Astrocyte (in vitro differentiated cells and primary cell): ENCODE measurements at places on chromosomes 12 and 14. TPM values are rescaled to one million over a fixed set of nuclear protein-coding genes. Genes with fewer than 3 reads are reported as not detected.

DNA sequence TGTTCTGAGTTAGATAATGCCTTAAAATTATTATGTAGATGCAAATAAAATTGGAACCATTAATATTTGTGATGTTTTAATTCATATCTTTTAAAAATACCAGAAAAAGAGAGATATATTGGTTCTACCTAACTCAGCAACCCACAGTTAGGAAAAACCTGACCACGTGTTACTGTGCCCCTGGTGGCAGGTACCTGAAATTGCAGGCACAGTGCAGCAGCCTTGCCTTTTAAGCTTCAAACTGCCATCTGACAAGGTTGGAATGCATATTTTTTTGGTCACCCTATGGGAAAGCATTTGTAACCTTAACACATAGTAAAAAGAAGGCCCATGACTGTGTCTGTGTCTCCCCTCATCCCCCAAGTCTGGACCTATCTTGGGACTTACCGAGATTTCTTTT, 109.4 kb upstream of the NOS1 start:
- H3K27ac ChIP-seq, result no peak overlapping the region
- H3K4me1 ChIP-seq, result no peaks in the 10 kb centered on the region
- no peaks in the 10 kb centered on the region for H3K36me3 ChIP-seq
- DNase-seq, result no peak
- H3K27me3 ChIP-seq, result peaks cover 2% of the 10 kb centered on the region

- no peak overlapping the region for H3K27ac ChIP-seq
- no peak overlapping the region for H3K4me3 ChIP-seq
- H3K36me3 ChIP-seq, result peaks cover 41% of the 10 kb centered on the region
- H3K27me3 ChIP-seq, result no peaks in the 10 kb centered on the region
- no peak for DNase-seq
- no peaks in the 10 kb centered on the region for H3K4me1 ChIP-seq
Measured at GRCh38 chr12:111488798-111489197, 83.1 kb downstream of the SH2B3 start.

DNA sequence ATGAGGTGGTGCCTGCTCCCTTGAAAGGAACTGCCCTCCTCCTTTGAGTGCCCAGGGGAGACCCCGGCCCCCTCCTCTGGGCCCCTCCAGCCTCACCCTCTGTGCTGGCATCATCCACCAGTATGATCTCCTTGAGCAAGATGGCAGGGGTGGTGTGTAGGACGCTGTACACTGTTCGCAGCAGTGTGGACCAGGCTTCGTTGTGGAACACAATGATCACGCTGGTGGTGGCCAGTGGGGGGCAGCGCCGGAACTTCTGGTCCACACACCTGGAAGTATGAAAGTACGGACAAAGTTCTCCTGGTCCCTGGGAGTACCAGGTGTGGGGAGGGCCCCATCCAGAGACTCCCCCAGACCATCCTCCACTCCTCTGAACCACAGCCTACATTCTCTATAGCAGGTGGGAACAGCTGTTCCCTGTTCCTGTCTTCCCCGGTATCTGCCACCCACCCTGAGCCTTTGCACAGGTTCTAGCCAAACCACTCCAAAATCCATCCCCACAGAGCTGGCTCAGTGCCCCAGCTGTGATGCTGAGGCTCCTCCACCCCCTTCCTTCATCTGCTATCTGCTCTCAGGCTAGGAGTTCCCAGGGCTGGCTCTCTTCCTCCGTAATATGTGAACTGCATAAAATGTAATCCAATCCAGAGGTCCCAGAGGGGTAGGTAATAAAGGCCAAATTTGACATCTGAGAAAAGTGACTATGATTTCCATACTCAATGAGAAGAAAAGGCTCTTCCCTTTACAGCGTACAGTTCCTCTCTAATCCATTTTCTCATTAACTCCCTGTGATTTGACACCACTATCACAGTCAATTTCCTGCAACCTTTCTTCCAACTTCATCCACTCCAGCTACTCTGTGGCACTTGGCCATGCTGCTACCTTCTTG, 13.9 kb downstream of the GALNT6 start:
- no peaks in the 10 kb centered on the region for H3K27me3 ChIP-seq
- no peak overlapping the region for H3K27ac ChIP-seq
- no peak for DNase-seq
- H3K36me3 ChIP-seq, result no peaks in the 10 kb centered on the region
- H3K4me1 ChIP-seq, result peaks cover 11% of the 10 kb centered on the region
- no peak overlapping the region for H3K4me3 ChIP-seq

- no peak overlapping the region for H3K4me3 ChIP-seq
- no peaks in the 10 kb centered on the region for H3K27me3 ChIP-seq
- DNase-seq, result no peak
- H3K36me3 ChIP-seq, result no peaks in the 10 kb centered on the region
- no peak overlapping the region for H3K27ac ChIP-seq
- H3K4me1 ChIP-seq, result peaks cover 34% of the 10 kb centered on the region
Measured at GRCh38 chr12:175250-175649, 38.7 kb downstream of the SLC6A12 start.

DNA sequence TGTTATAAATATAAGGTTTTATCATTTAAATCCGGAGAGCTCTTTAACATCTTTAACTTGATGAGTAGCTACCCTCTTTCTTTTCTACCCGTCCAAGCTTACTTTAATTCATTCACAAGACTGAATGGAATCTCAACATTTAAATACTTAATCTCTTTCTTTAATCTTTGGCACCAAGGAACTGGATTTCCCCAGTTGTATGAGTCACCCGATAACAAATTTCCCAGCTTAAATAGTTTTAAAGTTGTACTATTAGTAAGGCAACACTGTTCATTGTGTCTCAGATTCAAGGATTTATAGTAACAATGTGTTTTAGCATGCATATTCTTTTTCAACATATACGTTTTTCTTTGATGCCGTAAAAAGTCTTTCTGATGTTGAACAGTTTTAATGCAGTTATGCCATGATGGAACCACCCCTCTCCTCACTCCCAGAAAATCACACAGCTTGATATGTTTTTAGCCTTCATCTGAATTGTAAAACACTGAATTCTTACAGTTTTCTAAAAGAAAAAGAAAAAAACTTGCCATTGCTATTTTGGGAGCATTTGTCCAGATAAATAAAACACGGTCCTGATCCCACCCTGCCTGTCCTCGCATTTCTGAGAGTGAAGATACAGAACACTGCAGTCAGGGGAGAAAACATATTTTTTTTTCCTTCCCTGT, 16.0 kb upstream of the LRP6 start:
- H3K27me3 ChIP-seq, result no peaks in the 10 kb centered on the region
- H3K27ac ChIP-seq, result peak overlapping the region; percentile 60
- H3K4me3 ChIP-seq, result no peak overlapping the region
- DNase-seq, result peak; percentile 89
- no peaks in the 10 kb centered on the region for H3K36me3 ChIP-seq

- DNase-seq, result peak; percentile 36
- H3K27ac ChIP-seq, result no peak overlapping the region
- no peaks in the 10 kb centered on the region for H3K36me3 ChIP-seq
- no peaks in the 10 kb centered on the region for H3K27me3 ChIP-seq
- H3K4me3 ChIP-seq, result no peak overlapping the region
Measured at GRCh38 chr12:116125956-116126566, 151.4 kb downstream of the MED13L start.

DNA sequence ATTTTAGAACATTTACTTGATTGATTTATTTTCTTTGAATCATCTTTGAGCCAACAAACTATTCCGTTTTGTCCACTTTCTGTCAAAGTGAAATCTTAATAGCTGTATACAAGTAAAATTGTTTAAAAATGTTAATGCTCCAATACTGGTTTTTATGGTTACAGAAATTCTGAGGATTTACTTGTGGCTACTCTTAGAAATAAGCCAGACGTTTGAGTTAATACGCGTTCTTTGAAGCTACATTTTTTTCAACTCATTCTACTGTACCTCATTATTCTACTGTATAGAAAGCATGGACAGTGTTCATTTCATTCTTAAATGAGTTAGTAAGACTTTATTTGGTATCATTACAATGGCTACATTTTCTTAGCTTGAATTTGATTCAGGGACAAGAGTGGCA, 996.2 kb upstream of the FLRT2 start:
- no peak overlapping the region for H3K4me3 ChIP-seq
- no peaks in the 10 kb centered on the region for H3K27me3 ChIP-seq
- H3K4me1 ChIP-seq, result no peaks in the 10 kb centered on the region
- no peak overlapping the region for H3K27ac ChIP-seq

GRCh38 chr14:34374998-34375740, 86.9 kb downstream of the SPTSSA start:
- DNase-seq, result peak; percentile 39
- H3K36me3 ChIP-seq, result no peaks in the 10 kb centered on the region
- H3K27ac ChIP-seq, result no peak overlapping the region
- peaks cover 3% of the 10 kb centered on the region for H3K4me1 ChIP-seq
- no peak overlapping the region for H3K4me3 ChIP-seq

GRCh38 chr14:77843651-77844050, 43.7 kb downstream of the ADCK1 start:
- no peak for DNase-seq
- H3K27me3 ChIP-seq, result no peaks in the 10 kb centered on the region
- no peaks in the 10 kb centered on the region for H3K4me1 ChIP-seq
- no peaks in the 10 kb centered on the region for H3K36me3 ChIP-seq
- no peak overlapping the region for H3K4me3 ChIP-seq

GRCh38 chr12:59425798-59426197, 170.0 kb upstream of the SLC16A7 start:
- H3K36me3 ChIP-seq, result no peaks in the 10 kb centered on the region
- H3K27me3 ChIP-seq, result no peaks in the 10 kb centered on the region
- DNase-seq, result no peak
- no peak overlapping the region for H3K27ac ChIP-seq
- no peak overlapping the region for H3K4me3 ChIP-seq

- H3K4me1 ChIP-seq, result no peaks in the 10 kb centered on the region
- H3K27ac ChIP-seq, result no peak overlapping the region
- no peaks in the 10 kb centered on the region for H3K36me3 ChIP-seq
- H3K27me3 ChIP-seq, result no peaks in the 10 kb centered on the region
Measured at GRCh38 chr14:98855926-98856715, 415.9 kb downstream of the BCL11B start.

- peaks cover 29% of the 10 kb centered on the region for H3K27me3 ChIP-seq
- peaks cover 22% of the 10 kb centered on the region for H3K4me1 ChIP-seq
- H3K36me3 ChIP-seq, result peaks cover 8% of the 10 kb centered on the region
- H3K27ac ChIP-seq, result no peak overlapping the region
Measured at GRCh38 chr14:102930138-102930752, 7.8 kb downstream of the AMN start.

- peak; percentile 65 for DNase-seq
- H3K27me3 ChIP-seq, result no peaks in the 10 kb centered on the region
- peak within 1 kb of the TSS; percentile 13 for H3K27ac ChIP-seq
Measured at GRCh38 chr12:40224439-40225291, at the start of gene LRRK2. Gene LRRK2 (plus strand): TSS chr12:40224997. CDS start chr12:40225132, 135 bp downstream.

GRCh38 chr12:591167-592023, 71.8 kb downstream of the NINJ2 start:
- H3K4me3 ChIP-seq, result no peak overlapping the region
- H3K27ac ChIP-seq, result no peak overlapping the region
- no peaks in the 10 kb centered on the region for H3K4me1 ChIP-seq
- DNase-seq, result no peak
- peaks cover 6% of the 10 kb centered on the region for H3K27me3 ChIP-seq
- H3K36me3 ChIP-seq, result no peaks in the 10 kb centered on the region

DNA sequence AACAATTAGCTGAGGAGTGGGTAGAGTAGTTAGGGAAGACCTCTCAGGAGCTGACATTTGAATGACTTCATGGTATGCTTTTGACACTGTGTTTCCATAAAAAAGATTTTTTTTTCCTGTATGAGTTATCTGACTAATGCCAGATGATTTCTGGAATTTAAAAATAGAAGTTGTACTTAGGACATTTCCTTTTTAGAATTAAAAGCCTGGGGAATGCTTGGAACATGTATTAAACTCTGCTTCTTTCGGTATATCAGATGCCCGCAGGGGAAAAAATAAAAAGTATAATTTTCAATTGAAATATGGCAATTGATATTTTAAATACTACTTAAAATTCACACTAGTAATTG, 41.1 kb downstream of the BRMS1L start:
- peaks cover 8% of the 10 kb centered on the region for H3K36me3 ChIP-seq
- H3K4me1 ChIP-seq, result no peaks in the 10 kb centered on the region
- H3K27me3 ChIP-seq, result no peaks in the 10 kb centered on the region
- DNase-seq, result no peak
- H3K27ac ChIP-seq, result no peak overlapping the region

- no peaks in the 10 kb centered on the region for H3K36me3 ChIP-seq
- H3K4me3 ChIP-seq, result no peak within 1 kb of the TSS
- no peak within 1 kb of the TSS for H3K27ac ChIP-seq
- no peaks in the 10 kb centered on the region for H3K4me1 ChIP-seq
Measured at GRCh38 chr14:20190596-20190995, at the start of gene OR11G2. Gene OR11G2 (plus strand): TSS chr14:20190896. CDS start chr14:20197438, 6,542 bp downstream.

- peak; percentile 98 for DNase-seq
- no peaks in the 10 kb centered on the region for H3K27me3 ChIP-seq
- H3K4me3 ChIP-seq, result no peak overlapping the region
- peaks cover 4% of the 10 kb centered on the region for H3K4me1 ChIP-seq
- no peak overlapping the region for H3K27ac ChIP-seq
- no peaks in the 10 kb centered on the region for H3K36me3 ChIP-seq
Measured at GRCh38 chr14:50928002-50928635, 16.2 kb downstream of the PYGL start.

DNA sequence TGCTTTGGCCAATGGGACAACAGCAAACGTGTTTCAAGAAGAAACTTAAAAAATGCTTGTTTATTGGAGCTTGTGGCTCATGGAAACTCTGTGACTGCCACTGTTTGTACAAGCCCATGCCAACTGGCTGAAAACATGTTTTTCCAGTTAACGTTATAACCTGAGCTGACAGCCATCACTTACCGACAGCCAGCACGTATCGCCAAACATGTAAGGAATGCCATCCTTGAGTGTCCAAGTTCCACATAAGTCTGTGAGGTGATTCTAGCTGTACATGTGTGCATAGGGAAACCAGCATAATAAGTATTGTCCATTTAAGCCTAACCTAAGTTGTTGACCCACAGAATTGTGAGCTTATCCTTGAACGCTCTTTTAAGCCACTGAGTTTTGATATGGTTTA, 596.9 kb downstream of the TRHDE start:
- no peaks in the 10 kb centered on the region for H3K27me3 ChIP-seq
- DNase-seq, result no peak
- no peaks in the 10 kb centered on the region for H3K4me1 ChIP-seq
- H3K4me3 ChIP-seq, result no peak overlapping the region

The CISTR gene
- not detected in 2 replicates for total RNA-seq

The SMIM41 gene
- 0.18 TPM in 1 of 2 replicates, not detected in the other for total RNA-seq

The TAS2R20 gene
- total RNA-seq, result 0.57 and 0.99 TPM in 2 replicates

The RTL1 gene
- 0.18 and 0.31 TPM in 2 replicates for total RNA-seq

The TPPP2 gene
- not detected in 2 replicates for total RNA-seq
